ENCODE measurements at places on chromosomes 5 and 9.

GRCh38 chr5:35954175-35954574 is 15.8 kb upstream of the CAPSL start:
- no peak for DNase-seq

DNA sequence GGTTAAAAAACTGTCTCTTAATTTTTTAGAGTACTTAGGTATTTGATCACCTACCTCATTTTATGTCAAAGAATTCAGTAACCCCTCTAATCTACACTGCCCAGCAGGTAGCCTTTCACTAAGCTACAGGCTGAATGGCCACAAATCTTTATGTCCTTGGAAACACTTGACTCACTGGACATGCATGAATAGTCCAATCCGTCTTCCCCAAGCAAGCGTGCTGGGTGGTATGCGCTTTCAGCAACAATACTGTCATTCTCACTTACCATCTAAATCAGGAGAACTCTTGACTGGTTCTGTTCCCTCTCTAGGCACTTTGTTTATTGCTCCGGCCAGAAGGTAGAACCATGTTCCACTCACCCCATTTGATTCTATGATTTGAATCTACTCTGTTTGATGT is 73.1 kb downstream of the TRPM3 start:
- no peak for DNase-seq

- no peak for DNase-seq
These were observed 52.1 kb upstream of the PITX1 start for GRCh38 chr5:135085936-135086725.

DNA sequence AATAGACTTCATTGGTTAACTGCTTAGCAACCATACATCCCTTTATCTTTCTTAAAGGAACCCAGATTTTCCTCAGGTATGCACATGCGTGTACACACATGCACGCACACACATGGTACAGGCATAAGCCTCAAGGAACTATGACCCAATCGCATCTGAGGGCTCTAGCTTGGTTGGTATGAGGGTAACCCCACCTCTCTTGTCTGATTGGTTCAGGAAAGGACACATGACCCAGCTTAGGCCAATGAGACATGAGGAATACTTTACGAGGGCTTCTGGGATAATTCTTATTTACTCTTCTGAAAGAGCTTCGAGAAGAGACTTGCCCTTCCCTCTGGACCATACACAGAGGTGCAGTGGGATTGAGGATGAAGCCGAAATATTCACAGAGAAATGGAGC is 141.9 kb downstream of the FRMD3 start:
- no peak for DNase-seq

GRCh38 chr5:31854181-31855133 is 215.5 kb downstream of the PDZD2 start:
- DNase-seq = no peak

GRCh38 chr5:98031496-98031895 is 742.0 kb upstream of the RGMB start:
- DNase-seq = no peak

DNA sequence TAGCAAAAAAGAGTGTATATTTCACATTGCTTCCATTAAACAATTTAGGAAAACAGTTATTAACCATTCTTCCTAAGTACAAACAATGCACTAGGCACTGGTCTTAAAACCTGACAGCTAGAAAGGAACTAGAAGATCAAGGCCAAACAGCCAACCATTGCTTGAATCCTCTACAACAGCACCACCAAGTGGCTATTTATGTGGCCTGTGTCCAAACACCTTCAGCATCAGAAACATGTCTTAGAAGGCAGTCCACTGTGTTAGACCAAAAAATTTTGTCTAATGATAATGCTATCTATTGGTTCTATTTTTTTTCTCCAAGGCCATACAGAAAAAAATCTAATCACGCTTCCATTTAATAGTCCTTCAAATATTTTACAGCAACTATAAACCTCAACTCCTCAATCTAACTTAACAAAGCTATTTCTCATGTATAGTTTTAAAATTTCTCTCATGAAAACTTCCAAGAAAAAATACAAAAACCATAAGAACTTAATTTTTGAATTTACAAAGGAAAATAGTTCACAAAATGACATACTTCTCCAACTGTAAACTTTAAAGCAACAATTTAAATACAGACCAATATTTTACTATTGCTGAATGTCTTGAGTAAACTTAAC is 36.1 kb downstream of the CAAP1 start:
- DNase-seq = peak; percentile 90

DNA sequence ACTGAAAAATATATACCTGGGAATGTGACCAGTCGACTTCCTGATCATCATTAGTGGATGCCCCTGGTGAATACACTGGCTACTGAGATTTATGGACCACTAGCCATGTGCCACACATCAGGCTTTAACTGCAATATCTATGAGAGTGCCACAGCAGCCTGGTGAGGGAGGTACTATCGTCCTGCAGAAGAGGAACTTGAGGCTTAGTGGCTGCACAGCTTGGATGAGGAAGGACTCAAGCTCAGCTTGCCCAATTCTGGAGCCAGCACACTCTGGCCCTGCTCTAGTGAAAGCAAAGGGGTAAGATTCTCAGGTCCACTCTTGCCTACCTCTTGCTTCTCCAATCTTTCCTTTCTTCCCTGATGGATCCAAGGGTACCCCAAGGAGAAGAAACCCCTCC is 129.3 kb downstream of the ENTREP1 start:
- DNase-seq = no peak

- DNase-seq = no peak
These were observed 24.5 kb downstream of the GADD45G start for GRCh38 chr9:89629081-89629976.

Data from CMK (cell line).